ENCODE measurements at places on chromosomes 3 and 15.
A peak's percentile ranks its signal among the peaks of the same experiment; 100 is the strongest.

DNA sequence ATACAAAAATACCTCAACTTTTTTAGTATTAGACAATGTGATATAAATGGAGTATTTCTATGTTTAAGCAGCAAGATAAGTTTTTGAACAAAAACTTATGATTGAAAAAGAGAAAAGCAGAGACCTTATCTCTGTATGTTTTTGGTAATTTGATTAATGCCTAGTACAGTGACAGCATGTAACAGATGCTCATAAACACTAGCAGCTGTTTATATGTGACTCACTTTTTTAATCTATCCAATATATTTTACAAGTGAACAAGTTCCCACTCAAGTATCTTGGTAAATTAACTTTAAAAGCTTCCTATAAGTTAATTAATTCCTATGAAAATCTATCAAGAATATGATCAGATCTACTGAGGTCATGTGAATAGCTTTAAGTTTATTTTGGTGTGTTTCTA lies 55.1 kb downstream of the NGLY1 start:
- DNase-seq: no peak

DNA sequence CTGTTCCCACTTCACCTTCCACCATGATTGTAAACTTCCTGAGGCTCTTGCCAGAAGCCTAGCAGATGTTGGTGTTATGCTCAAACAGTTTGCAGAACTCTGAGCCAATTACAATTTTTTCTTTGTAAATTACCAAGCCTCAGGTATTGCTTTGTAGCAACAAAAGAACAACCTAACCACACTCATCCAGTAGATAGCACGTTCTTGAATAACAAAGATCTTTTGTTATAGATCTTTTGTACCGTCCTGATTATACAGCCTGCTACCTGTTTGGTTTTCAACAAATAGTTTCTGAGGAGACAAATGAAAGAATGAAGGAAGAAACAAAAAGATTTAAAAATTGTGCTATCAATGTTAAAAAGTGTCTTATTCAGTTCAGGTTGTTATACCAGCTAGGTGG lies 474.7 kb upstream of the ALCAM start:
- no peak for DNase-seq

GRCh38 chr15:64991536-64992135 lies 1.9 kb upstream of the SPG21 start:
- no peak for DNase-seq

- no peak for DNase-seq
Observed at GRCh38 chr3:187783098-187783497, 37.8 kb upstream of the BCL6 start.

GRCh38 chr3:143712522-143712921 lies 135.7 kb downstream of the SLC9A9 start:
- DNase-seq: no peak

GRCh38 chr3:49721596-49721895 lies 2.1 kb upstream of the AMIGO3 start:
- DNase-seq: no peak

DNA sequence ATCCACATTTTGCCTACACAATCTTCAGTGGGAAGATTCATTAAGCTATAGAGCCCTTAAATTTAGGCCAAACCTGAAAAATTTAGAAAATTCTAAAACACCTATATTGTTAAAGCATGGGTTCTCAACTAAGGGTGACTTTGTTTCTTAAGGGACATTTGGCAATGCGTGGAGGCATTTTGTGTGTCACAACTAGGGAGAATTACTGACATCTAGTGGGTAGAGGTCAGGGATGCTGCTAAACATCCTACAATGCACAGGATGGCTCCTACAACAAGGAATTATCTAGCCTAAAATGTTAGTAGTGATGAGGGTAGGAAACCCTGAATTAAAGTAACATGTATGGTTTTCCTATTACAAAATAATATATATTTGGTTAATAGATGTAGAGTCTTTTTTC lies 55.8 kb downstream of the TBC1D5 start:
- DNase-seq: no peak

DNA sequence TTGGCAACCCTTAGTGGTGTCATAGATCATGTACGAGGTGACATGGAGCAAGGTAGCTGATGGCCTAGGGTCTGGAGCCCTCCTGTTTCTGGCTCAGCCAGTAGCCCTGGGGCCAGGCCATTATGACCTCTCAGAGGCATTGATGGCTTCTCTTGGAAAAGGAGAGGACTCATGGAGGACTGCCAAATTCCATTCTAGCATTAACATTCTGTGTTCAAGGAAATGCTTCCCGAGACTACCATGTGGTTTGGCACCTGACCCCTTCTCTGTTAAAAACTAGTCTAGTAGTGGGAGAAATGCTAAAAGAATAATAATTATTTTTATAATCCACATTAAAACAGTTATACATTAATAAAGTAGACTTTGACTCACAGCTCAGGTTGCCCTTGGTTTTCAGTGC lies 40.2 kb upstream of the ADAMTSL3 start:
- no peak for DNase-seq

DNA sequence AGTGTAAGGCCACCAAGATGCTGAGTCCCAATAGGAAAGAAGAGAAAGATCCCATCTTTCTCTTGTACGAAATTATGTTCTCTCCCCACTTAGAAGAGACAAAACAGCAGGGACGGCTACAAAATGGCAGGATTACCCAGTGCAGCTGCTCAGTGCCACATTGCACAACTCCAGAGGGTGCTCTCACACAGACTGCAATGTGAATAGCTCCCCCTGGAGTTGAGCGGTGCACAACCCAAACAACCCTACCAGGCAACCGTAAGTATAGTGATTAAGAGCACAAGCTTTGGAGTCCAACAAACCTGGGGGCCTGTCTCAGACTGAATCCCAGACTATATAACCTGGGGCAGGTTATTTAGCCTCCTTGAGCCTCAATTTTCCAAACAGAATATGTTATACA lies 3.1 kb upstream of the BHLHE40 start:
- DNase-seq: no peak

GRCh38 chr15:64389036-64389435 lies 1.4 kb downstream of the TRIP4 start:
- no peak for DNase-seq

GRCh38 chr3:148074946-148075345 lies 622.8 kb upstream of the AGTR1 start:
- peak; percentile 35 for DNase-seq

GRCh38 chr3:123070510-123070909 lies 3.7 kb downstream of the PDIA5 start:
- no peak for DNase-seq

GRCh38 chr15:37084602-37085001 lies 15.7 kb downstream of the MEIS2 start:
- no peak for DNase-seq

GRCh38 chr3:49237344-49237743 lies 39.7 kb downstream of the C3orf62 start:
- no peak for DNase-seq

DNA sequence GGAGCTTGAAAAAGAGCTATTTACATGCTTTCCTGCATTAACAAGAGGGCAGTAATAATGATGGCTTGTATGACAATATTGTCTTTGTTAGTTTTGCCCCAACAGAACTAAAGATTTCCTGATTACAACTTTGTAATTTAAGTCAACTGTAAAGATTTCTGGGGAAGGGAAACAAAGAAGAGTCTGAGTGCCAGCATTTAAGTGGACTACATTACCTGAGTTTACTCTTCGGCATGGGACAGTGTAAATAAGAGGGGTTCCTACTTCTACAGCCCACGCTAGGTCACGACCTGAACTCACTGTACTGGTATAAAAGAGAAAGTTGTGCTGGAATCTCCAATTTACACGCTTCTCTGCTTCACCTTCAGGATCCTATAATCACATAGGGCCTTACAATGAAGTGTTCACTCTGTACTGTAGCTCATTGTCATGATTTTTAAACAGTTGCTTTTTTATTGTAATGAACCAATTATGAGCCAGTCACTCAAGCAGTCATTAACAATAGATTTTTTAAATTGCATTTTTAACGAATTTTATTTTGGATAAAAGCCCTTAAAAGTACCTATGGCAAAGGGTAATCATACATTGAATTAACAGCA lies 39.6 kb downstream of the DPH6 start:
- DNase-seq: no peak

DNA sequence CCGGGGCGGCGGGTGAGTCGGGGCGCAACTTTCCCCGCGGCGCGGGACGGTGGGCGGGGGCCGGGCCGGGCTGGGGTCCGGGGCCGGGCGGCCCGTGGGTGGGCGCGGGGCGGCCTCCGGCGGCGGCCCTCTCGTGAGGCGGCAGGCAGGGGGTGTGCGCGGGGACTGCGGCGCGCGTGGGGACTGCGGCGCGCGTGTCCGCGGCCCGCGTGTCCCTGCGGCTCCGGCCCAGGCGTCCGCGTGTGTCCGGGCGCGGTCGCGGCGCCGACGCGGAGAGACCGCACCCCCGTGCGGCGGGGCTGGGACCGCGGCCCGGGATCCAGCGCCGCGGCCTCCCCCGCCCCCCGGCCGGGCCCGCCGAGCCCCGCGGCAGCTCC lies 349 bp downstream of the PLXNA1 start:
- no peak for DNase-seq

DNA sequence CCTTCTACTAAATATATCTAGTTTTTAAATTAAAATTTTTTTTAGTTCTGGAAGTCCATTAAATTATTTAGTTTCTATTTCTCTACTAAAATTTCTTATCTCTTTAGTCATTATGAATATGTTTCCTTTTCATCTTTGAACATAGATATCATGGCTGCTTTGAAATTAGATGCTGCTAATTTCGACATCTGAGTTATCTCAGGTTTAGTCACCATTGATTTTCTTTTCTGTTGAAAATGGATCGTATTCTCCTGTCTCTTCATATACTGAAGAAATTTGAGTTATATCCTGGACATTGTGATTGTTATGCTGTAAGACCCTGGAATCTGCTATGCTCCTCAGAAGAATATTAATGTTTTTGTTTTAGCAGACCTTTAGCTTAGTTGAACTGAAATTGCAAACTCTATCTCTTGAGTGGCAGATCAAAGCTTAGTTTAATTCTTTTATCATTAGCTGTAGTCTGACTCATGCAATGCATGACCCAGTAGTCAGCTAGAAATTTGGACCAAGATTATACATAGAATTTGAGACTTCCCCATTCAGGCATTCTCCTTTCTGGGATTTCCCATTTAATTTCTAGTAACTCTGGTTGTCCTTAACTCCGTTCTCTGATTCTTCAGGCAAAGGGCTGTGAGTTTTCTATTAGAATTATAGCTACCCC lies 439.8 kb upstream of the IL12A start:
- no peak for DNase-seq

- DNase-seq: no peak
Observed at GRCh38 chr3:186248850-186249249, 113.2 kb downstream of the DGKG start.

GRCh38 chr3:20051123-20051806 lies 11.0 kb downstream of the KAT2B start:
- no peak for DNase-seq

- DNase-seq: no peak
Observed at GRCh38 chr3:181454451-181455027, 257.2 kb upstream of the SOX2 start.

DNA sequence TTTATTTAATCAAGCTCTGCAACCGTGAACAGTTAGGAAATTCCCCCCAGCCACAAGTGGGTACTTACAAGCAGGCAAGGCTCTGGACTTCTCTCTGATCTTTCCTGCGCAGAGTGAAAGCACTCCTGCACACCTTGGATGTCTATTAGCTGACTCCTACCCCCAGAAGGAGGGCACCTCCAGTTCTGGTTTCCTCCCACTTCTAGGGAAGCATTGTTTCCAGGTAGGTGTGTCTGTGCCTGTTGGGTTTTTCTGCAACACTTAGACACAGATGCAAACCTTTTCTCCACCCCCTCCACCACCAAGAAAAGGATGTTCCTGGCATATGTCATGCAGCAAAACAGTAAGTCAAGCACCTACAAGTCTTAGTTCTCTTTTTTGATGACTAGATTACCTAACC lies at the start of gene ZBED2:
Gene ZBED2, minus strand, starts transcription at position 115 of the 400 bp plus-strand sequence. CDS start 1,145 bp downstream, outside the sequence.
- no peak for DNase-seq

GRCh38 chr15:45376967-45377608 lies 1.3 kb downstream of the GATM start:
- no peak for DNase-seq

DNA sequence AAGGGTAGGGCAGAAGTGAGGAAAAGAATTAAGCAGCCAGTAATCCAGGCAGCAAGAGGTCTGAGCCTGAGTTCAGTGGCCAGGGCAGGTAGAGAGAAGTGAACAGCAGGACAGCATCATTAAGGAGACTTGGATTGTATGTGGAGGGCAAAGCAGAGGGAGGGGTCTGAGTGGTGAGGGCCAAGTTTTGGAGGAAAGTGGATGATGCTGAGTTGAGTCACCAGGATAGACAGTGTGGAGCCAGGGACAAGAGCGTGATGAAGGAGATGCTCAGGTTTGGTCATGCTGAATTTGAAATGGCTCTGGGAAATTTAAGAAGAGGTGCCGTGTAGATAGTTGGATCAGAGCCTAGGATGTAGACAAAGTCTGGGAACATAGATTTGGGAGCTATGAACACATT lies 93.1 kb downstream of the ARHGEF26 start:
- DNase-seq: no peak

GRCh38 chr3:175778994-175779393 lies 919.9 kb downstream of the NAALADL2 start:
- no peak for DNase-seq

DNA sequence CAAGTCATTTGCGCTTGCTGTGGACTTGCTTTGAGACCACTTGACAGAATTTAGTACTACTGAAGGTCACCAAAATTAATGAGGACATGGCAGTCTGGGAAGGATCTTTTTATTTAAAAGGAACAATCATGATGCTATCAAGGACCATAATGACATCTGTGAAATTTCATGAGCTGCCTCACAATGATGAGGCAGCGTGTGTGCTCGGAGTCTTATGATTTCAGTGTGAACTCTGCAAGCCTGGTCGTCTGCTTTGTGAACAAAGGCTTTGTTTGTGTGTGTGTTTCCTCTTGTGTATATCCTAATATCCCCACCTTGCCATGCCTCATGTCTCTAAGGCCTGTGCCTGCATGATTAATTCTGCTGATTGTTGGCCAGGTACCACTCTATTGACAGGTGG lies 46.7 kb downstream of the RAD54L2 start:
- DNase-seq: no peak

- no peak for DNase-seq
Observed at GRCh38 chr3:152593242-152593641, 241.7 kb upstream of the P2RY1 start.

DNA sequence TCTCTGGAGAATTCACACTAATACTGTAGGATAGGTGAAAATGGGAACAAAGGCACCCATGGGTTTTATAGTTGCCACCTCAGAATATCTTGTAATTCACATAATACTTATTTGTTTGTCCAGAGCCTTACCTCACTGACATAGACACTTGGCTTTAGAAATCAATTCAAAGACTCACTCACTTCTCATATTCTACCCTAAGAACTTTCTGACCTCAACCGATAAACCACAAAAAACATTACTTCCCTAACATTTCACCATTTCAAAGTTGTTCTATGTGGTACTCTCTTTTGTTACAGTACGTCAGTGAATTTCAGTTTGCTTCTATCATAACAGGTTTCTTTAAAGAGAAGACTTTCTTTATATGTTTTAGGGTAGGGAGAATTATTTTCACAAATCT lies 359.3 kb downstream of the IGSF11 start:
- no peak for DNase-seq

DNA sequence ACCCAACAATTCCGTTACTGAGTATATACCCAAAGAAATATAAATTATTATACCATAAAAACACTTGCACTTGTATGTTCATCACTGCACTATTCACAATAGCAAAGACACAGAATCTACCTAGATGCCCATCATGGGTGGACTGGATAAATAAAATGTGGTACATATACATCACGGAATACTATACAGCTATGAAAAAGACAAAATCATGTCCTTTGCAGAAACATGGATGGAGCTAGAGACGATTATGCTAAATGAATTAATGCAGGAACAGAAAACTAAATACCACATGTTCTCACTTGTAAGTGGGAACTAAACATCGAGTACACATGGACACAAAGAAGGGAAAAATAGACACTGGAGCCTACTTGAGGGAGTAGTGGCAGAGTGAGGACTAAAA lies 185.3 kb downstream of the PYDC2 start:
- DNase-seq: no peak
